ENCODE measurements at places on chromosomes 16 and 17.

- H3K4me3 ChIP-seq = no peak overlapping the region
- no peak for DNase-seq
- H3K27ac ChIP-seq = peak overlapping the region; percentile 52
- peaks cover 72% of the 10 kb centered on the region for H3K4me1 ChIP-seq
- no peaks in the 10 kb centered on the region for H3K27me3 ChIP-seq
Observed at GRCh38 chr16:27332105-27332504, 18.3 kb downstream of the IL4R start.

GRCh38 chr17:9897372-9897968, 7.6 kb downstream of the RCVRN start:
- no peak for DNase-seq
- peaks cover 4% of the 10 kb centered on the region for H3K27me3 ChIP-seq
- H3K36me3 ChIP-seq = no peaks in the 10 kb centered on the region
- no peak overlapping the region for H3K4me3 ChIP-seq

GRCh38 chr17:77391668-77392375, 251.1 kb downstream of the SEC14L1 start:
- peak; percentile 85 for DNase-seq
- peaks cover 91% of the 10 kb centered on the region for H3K4me1 ChIP-seq
- H3K4me3 ChIP-seq = peak overlapping the region; percentile 79
- no peaks in the 10 kb centered on the region for H3K27me3 ChIP-seq
- peak overlapping the region; percentile 95 for H3K27ac ChIP-seq

DNA sequence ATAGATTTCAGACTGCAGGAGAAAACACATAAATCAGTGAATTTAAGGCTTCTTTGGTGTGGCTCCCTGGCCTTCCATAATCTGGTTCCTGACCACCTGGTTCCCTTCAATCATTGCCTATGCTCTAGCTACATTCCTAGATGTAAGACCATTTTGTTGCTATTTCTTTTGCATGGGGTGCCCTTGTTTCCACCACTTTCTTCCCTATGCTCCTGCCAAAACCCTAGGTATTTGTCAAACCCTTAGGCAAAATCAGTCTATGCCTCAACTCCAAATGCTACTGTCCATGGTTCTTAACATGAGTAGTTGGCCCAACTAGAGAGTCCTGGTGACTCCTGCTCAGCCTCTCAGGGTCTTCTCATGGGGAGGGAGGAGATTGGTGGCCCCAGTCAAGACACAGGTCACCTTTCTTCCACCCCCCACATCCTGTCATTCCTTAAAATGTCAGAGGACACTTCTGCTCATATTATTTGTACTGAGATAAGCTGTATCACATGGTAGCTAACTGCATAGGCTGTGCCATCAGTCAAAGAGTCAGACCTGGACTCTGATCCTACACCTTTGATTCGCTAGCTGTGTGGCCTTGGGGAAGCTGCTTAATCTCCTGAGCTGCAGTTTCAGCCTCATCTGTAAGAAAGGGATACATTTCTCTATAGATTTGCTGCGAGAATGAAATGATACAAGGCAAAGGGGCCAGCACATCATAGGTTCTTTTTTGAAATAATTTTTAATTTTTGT, 15.0 kb downstream of the ACSM5 start:
- DNase-seq = no peak
- no peaks in the 10 kb centered on the region for H3K4me1 ChIP-seq
- no peak overlapping the region for H3K27ac ChIP-seq
- H3K36me3 ChIP-seq = no peaks in the 10 kb centered on the region
- H3K27me3 ChIP-seq = no peaks in the 10 kb centered on the region

- peak overlapping the region; percentile 21 for H3K27ac ChIP-seq
- peaks cover 50% of the 10 kb centered on the region for H3K4me1 ChIP-seq
- no peaks in the 10 kb centered on the region for H3K27me3 ChIP-seq
- no peak for DNase-seq
- H3K4me3 ChIP-seq = peak overlapping the region; percentile 98
Observed at GRCh38 chr16:66936889-66937554, 1.7 kb downstream of the CES2 start.

GRCh38 chr17:60539807-60540206, 13.8 kb upstream of the APPBP2 start:
- no peak overlapping the region for H3K4me3 ChIP-seq
- H3K27ac ChIP-seq = no peak overlapping the region
- H3K4me1 ChIP-seq = no peaks in the 10 kb centered on the region
- H3K27me3 ChIP-seq = no peaks in the 10 kb centered on the region
- no peaks in the 10 kb centered on the region for H3K36me3 ChIP-seq
